ENCODE measurements at places on chromosomes 7 and 10.

GRCh38 chr7:32299133-32299702 lies 191.0 kb downstream of the LSM5 start:
- peak; percentile 29 for DNase-seq

GRCh38 chr7:101957744-101958525 lies 140.5 kb downstream of the CUX1 start:
- DNase-seq, result no peak

- DNase-seq, result no peak
These were observed 34.9 kb downstream of the VWA2 start for GRCh38 chr10:114273910-114274309.

GRCh38 chr10:33001908-33002492 lies 44.0 kb upstream of the ITGB1 start:
- DNase-seq, result no peak

- DNase-seq, result no peak
These were observed 68.0 kb downstream of the PDSS1 start for GRCh38 chr10:26765549-26765948.

GRCh38 chr10:17225808-17226207 lies 2.2 kb upstream of the VIM start:
- DNase-seq, result no peak

- DNase-seq, result no peak
These were observed 86.0 kb downstream of the ARID5B start for GRCh38 chr10:61987537-61987936.

DNA sequence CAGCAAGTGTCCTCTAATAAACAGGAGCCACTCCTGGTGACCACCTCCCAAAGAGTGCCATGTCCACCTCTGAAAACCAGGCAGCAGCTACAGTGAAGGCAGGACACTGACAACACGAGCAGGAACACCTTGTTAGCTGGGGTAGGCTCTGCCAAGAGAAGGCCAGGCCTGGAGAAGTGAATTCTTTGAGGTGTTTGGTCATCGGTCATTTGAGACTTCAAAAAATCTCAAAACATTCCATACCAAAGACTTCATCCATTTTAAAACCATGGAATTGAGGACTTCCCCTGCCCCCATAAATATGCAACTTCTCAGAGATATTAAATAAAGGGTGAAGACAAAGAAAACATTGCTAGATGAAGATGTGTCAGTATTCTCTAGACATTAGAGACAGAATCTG lies 28.4 kb upstream of the OPALIN start:
- DNase-seq, result no peak

DNA sequence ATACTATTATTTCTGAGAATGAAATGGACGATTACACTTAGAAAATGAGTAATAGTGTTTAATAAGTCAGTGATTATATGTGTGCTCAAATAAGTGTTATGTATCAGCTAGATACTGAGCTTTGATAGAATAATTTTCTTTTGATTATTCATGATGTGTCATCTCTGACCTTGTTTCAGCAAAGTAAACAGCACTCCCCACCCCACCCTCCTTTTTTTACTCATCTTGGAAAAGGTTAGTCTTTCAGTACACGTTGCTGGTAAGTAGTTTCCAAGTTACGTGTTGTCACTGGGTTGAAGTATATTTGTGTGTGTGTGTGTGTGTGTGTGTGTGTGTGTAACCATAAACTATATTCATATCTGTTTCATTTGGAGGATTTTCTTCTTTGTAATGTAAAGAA lies 84.1 kb downstream of the GNAI1 start:
- DNase-seq, result no peak

DNA sequence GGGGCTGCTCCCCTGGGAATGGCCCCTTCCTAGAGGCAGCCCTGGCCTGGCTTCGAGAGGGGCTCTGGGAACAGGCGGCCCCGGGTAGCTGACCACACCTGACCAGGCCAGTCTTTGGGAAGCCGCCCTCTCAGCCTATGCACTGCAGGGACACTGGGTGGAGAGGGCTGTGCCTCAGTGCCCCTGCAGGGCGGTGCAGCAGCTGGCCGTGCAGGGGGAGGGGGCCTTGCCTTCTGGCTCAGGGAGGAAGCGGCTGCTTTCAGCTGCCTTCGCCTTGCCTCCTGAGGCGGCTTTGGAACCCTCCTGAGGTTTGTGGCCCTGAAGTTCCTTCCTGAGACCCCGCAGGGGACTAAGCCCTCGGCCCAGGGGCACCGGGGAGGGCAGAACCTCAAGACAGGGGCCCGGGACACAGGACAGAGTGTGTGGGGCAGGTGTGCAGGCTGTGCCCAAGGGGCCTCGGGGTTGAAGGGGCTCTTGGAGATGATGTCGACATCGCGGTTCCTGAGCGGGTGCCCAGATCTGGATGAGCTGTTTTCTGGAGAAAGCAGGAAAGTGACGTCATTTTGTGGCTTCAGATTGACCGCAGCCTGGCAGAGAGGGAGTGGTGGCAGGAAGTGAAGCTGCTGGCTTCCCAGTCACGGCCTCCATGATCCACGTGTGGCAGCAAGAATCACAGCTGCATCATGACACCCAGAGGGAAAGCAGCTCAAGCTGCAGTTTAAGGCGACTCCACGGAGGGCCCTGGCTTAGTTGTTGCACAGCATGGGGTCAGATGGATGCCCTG lies 17.7 kb downstream of the ADAM8 start:
- peak; percentile 89 for DNase-seq

GRCh38 chr7:125926621-125927020 lies 997.0 kb upstream of the POT1 start:
- DNase-seq, result no peak

DNA sequence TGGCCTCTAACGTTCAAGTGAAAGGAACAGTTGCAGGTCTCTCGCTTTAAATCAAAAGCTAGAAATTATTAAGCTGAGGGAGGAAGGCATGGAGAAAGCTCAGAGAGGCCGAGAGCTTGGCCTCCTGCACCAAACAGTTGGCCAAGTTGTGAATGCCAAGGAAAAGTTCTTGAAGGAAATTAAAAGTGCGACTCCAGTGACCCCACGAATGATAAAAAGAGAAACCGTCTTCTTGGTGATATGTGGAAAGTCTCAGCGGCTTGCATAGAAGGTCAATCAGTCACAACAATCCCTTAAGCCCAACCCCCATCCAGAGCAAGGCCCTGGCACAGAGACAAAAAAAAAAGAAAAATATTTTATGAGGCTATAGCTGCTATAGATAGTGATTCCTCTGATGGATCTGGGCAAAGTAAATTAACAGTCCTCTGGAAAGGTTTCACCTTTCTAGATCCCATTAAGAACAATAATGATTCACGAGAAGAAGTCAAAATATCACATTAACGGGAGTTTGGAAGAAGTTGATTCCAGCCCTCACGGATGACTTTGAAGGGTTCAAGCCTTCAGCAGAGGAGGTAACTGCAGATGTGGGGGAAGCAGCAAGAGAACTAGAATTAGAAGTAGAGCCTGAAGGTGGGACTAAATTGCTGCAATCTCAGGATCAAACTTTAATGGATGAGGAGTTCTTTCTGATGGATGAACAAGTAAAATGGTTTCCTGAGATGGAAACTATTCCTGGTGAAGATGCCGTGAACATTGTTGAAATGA lies 42.5 kb upstream of the INPP5A start:
- DNase-seq, result no peak

- no peak for DNase-seq
These were observed 94.4 kb downstream of the ADCYAP1R1 start for GRCh38 chr7:31146538-31146937.

- DNase-seq, result no peak
These were observed 1.2 kb downstream of the CFTR start for GRCh38 chr7:117480978-117481377.

DNA sequence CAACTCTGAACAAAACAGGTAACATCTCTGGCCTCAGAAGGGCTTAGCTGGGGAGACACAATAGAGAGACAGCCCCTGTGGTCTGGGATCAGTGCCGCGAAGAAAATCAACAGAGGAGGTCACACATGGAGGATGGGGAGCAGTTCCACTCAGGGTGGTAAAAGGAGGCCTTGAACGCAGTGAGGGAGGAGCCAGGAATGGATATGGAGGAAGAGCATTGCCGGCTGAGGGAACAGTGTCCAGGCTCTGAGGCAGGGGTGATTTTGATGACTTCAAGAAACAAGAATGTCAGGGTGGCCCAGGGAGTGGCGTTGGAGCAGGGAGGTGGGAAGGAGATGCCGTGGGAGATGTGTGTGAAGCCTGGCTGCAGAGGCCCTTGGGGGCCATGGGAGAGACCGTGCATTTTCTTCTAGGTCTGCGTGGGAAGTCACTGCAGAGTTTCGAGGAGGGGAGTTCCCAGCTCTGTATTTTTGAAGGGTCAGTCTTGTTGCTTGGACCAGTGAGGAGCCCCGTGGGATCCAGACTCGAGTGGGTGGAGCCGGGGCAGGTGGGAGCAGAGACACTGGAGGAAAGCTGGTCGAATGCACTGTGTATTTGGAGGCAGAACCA lies 35.7 kb upstream of the SH2D4B start:
- DNase-seq, result no peak

GRCh38 chr10:12413369-12413711 lies 64.0 kb downstream of the CAMK1D start:
- DNase-seq, result no peak

- DNase-seq, result no peak
These were observed 177.0 kb upstream of the AKR1E2 start for GRCh38 chr10:4648999-4649398.

GRCh38 chr10:24900888-24901685 lies 51.3 kb downstream of the PRTFDC1 start:
- DNase-seq, result no peak

DNA sequence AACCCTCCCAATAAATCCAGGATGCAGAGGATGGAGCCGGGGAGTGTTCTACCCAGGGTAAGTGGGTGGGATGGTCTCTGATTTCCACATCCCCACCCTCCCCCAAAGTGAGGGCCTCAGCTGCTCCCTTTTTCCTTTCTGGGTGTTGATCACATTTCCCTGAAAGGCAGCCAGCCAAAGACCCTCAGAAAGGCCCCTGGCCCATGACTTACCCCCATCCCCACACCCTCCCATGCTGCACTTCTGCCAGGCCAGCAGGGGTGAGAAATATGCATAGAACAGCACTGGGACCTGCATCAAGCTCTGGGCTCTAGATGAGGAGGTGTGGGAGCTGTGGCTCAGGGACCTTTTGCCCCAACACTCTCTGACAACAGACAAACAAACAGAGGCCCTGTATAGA lies 927.3 kb upstream of the ZNF722 start:
- DNase-seq, result no peak

DNA sequence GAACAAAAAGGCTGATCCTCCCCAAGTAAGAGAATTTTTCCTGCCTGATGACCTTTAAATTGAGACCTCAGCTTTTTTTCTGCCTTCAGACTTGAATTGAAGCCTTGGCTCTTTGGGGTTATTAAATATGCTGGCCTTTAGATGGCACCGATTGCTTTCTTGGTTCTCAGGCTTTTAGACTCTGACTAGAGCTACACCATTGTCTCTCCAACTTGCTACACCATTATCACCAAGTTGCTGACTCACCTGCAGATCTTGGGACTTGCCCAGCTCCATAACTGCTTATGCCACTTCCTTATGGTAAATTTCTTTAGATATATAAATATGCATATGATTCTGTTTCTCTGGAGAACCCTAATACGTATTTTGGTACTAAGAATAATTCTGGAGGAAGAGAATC lies 3.1 kb upstream of the ABCA13 start:
- no peak for DNase-seq

GRCh38 chr10:98006266-98006665 lies 24.2 kb downstream of the CRTAC1 start:
- no peak for DNase-seq

DNA sequence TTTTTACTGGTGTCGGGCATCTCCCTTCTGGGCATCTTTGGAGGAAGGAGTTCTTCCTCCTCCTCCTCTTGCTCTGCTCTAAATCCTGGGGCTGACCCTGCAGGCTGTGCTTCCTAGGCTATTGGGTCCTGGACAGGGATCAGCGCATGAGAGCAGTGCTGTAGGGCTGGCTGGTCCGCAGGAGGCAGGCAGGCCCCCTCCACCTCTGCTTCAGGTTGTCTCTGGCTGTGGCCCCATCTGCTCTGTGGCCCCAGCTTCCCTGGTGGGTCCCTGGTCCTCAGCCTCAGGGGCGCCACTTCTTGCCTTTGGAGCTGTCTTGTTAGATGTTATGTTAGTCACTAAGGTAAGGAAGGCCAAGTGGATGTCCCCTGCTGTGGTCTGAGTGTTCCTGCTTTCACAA lies 237.3 kb upstream of the PITRM1 start:
- no peak for DNase-seq

DNA sequence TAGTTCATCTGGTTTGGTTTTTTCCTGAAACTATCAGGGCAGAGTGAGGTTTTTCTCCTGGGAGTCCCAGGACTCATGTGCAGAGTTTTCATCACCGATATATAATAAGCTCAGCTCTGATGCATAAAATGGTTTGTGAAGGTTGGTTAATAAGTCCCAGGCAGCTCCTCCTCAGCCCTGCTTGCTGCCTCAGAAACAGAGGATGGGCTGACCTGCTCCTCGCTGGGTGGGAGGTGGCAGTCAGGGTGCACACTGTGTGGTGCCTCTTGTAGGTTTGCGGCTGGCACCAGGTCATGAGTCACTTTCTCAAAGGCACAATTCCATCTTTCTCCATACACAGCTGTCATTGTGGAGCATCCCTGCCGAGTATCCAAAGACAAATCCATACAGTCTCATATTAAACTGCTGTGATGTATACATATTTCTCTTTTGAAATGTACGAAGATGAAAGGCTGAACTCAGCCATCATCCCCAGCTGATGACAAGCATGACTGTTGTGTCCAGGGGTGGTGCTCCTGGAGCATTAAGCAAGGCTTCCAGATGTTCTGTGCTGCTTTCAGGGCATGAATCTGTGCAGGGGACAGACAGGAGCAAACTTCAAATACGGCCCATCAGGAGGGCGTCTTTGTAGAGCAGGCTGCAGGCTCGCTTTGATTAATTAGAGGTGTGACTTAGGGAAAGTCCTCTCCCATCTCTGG lies 125.7 kb upstream of the NPS start:
- no peak for DNase-seq

DNA sequence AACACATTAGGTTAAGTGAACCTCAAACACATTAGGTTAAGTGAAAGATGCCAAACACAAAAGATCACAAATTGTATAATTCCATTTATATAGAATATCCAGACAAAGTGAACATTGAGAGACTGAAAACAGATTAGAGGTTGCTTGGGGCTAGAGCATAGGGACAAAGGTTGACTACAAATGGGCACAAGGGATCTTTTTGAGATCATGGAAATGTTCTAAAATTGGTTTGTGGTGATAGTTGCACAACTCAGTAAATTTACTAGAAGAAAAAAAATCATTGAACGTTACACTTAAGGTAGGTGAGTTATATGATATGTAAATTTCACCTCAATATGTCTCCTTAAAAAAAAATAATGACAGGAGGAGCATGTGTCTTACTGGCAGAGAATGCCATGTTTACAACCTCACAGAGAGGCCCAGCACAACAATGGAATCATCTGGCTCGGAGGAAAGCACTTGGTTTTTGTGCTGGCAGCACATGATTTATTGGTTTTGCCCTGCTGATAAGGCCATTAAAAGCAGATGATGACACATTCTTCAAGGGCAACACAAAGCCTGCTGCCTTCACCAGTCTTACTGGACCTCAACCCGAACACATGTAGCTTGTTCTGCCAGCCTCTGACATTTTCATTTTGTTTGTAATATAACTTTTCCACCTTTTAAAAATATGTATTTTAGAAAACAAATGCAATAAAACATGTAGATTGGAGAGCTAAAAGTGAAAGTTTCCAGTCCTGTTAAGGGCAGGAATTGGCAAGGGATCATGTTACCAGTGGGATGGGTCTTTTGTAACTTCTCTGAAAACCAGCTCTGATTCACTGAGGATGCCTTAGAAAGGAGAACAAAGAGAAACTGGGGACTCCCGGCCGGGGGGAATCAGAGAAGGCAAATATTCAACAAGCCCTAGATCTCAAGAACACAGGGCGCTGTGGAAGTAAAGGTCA lies 11.9 kb upstream of the LMOD2 start:
- no peak for DNase-seq

GRCh38 chr10:23461557-23461956 lies 22.7 kb downstream of the OTUD1 start:
- no peak for DNase-seq

GRCh38 chr10:5293691-5294550 lies 70.8 kb upstream of the UCN3 start:
- DNase-seq, result no peak

Data from GOT3 (cell line).